ENCODE measurements at places on chromosomes 5 and 9. TPM values are rescaled to one million over a fixed set of nuclear protein-coding genes. Genes with fewer than 3 reads are reported as not detected.

DNA sequence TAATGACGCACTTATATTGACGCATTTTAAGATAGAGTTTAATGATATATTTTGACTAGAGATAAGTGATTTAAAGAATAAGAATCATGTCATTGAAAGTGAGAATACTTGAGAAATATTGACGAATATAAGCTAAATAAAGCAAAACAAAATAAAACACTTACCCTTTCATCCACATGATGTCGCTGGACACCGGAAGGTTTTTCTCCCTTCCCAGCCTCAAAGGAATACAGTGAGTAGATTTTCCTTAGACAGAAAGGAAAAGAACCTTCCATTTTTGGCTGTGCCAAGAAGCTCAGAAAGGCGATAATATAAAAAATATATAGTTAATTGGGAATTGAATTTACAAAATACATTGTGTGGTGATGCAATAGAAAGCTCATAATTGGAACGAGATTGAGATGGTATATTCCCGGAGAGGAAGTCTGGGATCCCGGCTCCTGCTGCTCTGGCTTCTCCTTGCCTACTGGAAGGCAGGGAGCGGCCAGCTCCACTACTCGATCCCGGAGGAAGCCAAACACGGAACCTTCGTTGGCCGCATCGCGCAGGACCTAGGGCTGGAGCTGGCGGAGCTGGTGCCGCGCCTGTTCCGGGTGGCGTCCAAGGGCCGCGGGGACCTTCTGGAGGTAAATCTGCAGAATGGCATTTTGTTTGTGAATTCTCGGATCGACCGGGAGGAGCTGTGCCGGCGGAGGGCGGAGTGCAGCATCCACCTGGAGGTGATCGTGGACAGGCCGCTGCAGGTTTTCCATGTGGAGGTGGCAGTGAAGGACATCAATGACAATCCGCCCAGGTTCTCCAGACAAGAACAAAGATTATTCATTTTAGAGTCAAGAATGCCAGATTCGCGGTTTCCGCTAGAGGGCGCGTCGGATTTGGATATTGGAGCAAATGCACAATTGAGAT, at the start of gene PCDHA5:
PCDHA5 (plus strand) TSS at position 239 of the 906 bp plus-strand sequence.
- no peak for DNase-seq

DNA sequence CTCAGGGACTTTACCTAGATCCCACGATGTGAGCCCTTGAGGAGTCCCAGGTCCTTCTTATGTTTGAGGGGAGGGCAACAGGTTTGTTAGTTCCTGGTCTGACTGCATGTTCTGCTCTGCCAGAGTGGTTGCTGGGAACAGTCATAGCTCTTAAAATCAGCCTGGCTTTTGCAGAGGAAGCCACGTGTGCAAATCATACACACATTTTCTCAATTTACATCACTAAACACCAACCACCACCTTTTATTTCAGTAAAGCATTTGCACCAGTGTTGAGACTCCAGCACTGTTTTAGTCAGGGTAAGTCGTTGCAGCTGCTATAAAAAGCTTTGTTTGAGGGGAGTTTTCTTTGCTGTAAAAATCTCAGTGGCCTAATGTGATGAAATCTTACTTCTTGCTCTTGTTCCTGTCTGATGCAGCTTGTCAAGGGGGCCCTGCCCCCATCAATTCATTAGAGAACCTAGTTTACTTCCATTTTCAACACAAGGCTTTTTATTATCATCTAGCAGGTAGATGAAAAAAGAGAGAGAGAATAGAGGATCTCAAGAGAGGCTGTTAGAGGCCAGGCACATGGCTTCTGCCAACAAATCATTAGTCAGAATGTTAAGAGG, 70.3 kb upstream of the VCAN start:
- no peak for DNase-seq

GRCh38 chr5:6902597-6902996, 189.4 kb downstream of the TENT4A start:
- DNase-seq, result no peak

- no peak for DNase-seq
These were observed 235.2 kb upstream of the ELL2 start for GRCh38 chr5:96196890-96197289.

- peak; percentile 3 for DNase-seq
These were observed 10.2 kb downstream of the CEP72 start for GRCh38 chr5:622359-622758.

- no peak for DNase-seq
These were observed 49.1 kb downstream of the HOMER1 start for GRCh38 chr5:79464695-79465332.

DNA sequence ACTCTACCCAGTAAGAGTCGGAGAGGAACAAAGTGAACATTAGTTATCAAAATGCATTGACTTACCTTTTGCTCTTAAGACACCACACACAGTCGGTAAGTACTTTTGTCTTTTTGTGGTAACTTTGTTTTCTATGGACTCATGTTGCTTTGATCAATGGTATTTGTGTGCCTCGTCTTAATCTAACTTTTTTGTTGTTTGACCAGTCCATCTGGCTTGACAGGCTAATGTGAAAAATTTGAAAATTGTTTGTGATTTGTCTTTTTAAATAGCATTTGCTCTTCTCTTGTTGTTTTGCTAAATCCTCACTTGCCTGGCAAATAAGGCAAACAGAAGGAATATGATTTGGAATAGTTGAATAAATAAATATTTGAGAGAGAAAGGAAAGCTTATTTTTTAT, 71.4 kb upstream of the CHD1 start:
- no peak for DNase-seq

DNA sequence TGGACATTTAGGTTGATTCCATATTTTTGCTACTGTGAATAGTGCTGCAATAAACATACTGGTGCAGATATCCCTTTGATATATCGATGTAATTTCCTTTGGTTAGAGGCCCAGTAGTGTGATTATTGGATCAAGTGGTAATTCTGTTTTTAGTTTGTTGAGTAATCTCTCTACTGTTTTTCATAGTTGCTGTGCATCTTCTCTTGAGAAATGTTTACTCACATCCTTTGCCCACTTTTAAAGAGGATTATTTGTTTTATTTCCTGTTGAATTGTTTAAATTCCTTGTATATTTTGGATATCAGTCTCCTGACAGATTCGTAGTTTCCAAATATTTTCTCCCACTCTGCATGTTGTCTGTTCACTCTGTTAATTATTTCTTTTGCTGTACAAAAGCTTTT, 352.6 kb upstream of the TARS1 start:
- no peak for DNase-seq

DNA sequence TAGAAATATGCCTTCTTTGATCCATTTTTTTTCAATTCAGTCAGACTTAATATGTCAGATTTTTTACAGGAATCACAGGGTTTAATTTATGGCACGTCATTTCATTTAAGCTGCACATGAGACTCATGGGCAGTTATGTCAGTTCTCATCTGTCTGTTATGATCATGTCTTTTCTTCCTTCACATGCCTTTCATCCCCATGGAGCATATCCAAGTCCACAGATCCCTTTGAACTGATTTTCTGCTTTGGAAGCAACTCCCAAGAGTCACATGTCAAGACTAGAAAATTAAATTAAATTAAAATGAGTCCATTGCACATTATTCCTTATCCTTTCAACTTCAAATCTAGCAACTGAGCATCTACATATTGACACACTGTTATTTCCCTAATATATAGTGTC, 1274.0 kb upstream of the C9orf72 start:
- no peak for DNase-seq

- DNase-seq, result no peak
These were observed 20.5 kb upstream of the MRNIP start for GRCh38 chr5:179879003-179879689.

DNA sequence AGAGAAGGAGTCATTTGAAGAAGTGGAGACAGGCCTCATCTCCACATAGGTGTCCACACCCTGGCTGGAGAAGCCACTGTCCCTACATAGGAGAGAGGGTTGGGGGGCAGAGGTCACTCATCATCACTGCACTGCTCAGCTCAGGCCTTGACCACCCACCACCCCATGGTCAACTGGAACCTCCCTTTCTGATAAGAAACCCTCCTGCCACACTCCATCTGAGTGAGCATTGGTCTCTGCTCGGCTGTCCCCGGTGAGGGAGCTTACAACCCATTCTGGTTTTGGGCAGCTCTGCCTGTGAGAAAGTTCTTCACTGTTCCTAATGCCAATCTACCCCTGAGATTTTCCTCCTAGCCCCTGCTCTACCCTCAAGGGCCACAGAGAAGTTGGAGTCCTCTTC, 28.8 kb downstream of the CSF1R start:
- no peak for DNase-seq

GRCh38 chr5:176388003-176388443, 375 bp downstream of the NOP16 start:
- DNase-seq, result no peak

DNA sequence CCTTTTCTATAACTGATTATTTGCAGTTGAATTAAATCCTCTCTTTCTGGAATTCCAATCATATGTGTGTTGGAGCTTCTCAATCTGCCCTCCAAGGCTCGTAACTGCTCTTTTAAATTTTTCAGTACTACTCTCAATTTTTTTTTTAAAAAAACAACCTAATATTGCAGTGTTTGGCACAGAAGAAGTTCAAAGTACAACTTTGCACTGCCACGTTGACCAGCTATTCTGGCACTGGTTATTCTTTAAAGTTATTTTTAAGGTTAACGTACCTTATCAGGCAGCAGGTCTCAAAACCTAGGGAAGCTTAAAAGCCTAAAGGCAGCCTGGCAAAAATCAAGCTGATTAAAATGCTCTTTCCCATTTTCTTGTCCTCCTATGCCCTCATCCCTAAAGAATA, 120.5 kb downstream of the GHR start:
- no peak for DNase-seq

DNA sequence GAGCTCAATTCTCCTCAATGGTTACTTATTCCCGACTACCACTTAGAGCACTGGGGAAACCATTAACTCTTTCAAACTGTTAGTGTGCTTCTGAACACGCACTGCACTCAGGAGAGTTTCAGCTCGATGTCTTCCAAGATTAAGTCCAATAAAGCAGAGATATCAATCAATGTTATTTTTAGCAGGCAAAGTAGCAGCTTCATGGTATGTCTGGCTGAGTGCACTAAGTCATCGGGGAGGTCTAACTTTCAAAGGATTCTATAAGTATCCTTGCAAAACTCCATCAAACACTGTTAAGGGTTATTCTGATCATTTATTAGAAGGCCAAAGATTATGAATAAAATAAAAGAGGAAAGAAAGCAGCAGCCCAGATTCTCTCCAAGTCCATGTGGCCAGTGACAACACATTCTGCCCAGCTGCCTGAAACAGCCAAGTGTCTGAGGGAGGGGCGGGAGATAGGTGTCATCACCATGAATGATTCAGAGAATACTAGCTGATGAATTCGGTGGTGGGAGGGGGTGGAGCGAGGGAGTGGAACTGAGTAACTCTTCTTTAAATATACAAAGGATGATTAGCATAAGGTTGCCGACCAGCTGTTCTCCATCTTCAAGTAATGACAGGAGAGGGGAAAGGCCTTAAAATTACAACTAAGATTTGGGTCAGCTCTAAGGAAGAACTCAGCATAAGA, 21.3 kb downstream of the NREP start:
- no peak for DNase-seq

DNA sequence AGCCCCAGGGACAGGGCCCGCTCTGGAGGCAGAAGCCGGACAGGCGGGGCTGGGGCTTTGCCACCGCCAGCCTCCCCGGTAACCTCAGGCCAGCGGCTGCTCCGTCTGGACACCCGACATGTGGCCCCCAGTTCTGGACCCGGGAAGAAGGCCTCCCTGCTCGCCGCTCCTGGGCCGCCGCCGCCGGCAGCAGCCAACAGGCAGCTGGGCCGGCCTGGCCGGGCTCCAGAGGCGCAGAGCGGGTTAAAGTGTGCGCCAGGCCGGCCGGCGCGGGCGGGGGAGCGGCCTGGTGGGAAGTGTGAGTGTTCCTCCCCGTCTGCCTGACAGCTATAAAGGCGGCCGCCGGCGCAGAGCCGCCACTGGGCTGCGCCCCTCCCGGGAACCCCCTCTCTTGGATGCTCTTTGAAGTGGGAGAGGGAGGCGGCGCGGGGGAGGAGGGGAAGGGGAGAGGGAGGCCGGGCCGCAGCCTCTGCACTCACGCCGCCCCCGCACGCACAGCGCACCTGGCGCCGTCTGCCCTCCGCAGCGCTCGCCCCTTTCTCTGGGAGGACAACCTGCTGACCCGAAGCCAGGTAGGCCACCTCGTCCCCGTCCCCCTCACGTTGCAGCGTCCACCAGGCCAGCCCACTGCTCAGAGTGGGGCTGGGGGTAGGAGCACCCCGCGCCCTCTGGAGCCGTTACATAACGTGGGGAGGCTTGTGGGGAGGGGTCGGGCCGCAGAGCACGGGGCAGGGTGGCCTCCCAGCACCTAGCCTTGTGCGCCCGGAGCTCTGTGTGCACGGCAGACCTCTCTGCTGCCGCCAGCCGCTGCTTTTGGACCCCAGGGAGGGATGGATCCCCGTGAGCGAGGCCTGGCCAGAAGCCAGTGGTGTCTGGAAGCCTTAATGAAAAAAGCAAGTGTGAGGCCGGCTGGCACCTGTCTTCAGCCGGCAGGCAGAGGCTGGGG, at the start of gene ADAMTSL2:
ADAMTSL2 (plus strand) TSS at position 359 of the 946 bp plus-strand sequence. CDS start 2,009 bp downstream, outside the sequence.
- DNase-seq, result no peak

DNA sequence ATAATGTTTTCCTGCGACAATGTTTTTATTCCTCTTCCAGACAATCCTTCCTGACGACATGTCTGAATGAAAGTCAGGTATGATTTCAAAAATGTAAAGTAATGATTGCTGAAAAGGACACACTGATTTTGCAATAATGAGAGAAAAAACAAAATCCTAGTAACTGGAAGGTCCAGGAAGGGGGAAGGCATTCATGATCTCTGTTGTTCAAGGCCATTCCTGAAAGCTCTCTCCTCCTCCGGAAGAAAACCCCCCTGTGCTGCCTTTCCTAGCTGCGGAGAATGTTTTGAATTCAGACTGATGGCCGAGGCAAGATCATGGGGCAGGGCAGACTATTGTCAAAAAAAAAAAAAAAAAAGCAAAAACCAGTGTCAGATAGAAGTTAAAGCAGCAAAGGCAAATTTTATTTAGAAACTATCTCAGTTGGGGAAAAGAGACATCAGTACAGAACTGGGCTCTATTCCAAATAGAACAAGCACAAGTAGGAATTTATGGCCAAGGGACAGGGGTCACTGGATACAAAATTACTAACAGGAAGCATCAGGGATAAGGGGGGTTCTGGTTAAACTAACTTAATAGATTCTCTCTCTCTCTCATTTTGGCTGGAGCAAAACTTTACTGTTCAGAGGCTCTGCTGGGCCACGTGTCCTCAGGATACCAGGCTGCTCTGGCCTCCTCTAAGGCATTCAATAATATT, 36.5 kb upstream of the CTSV start:
- DNase-seq, result no peak

UGT3A1 gene
- total RNA-seq, result not detected

PCDHGB5 gene
- total RNA-seq, result 0.35 TPM

BNC2 gene
- total RNA-seq, result not detected

DMAC1 gene
- total RNA-seq, result 19.3 TPM

BRIX1 gene
- total RNA-seq, result 24.4 TPM

FBXO4 gene
- 10.8 TPM for total RNA-seq

RALGDS gene
- 236 TPM for total RNA-seq

CBY3 gene
- total RNA-seq, result not detected

SLC6A7 gene
- not detected for total RNA-seq

WHRN gene
- 18.2 TPM for total RNA-seq

Data from T-helper 17 cell (primary cell).